ENCODE measurements at places on chromosomes 12 and 14.
A peak's percentile ranks its signal among the peaks of the same experiment; 100 is the strongest.

GRCh38 chr12:6384499-6385436 lies 806 bp downstream of the LTBR start:
- DNase-seq, result peak; percentile 54

DNA sequence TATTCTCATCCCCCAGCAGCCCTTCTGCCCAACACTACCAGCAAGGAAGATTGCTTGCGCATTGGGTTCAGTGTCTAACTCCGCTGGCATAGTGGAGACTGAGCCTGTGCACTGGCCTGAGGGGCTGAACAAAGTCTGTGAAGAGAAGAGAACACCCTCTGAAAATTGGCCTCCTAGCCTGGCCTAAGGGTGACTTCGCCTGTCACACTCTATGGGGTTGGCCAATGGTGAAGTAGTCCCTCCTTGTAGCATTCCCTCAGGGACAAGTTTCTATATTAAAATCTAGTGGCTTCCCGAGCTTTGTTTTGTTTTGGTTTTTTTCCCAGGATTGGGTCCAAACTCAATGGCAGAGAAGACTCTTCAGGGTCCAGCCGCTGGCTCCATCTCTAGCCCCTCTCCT lies 49.1 kb upstream of the DAAM1 start:
- DNase-seq, result no peak

DNA sequence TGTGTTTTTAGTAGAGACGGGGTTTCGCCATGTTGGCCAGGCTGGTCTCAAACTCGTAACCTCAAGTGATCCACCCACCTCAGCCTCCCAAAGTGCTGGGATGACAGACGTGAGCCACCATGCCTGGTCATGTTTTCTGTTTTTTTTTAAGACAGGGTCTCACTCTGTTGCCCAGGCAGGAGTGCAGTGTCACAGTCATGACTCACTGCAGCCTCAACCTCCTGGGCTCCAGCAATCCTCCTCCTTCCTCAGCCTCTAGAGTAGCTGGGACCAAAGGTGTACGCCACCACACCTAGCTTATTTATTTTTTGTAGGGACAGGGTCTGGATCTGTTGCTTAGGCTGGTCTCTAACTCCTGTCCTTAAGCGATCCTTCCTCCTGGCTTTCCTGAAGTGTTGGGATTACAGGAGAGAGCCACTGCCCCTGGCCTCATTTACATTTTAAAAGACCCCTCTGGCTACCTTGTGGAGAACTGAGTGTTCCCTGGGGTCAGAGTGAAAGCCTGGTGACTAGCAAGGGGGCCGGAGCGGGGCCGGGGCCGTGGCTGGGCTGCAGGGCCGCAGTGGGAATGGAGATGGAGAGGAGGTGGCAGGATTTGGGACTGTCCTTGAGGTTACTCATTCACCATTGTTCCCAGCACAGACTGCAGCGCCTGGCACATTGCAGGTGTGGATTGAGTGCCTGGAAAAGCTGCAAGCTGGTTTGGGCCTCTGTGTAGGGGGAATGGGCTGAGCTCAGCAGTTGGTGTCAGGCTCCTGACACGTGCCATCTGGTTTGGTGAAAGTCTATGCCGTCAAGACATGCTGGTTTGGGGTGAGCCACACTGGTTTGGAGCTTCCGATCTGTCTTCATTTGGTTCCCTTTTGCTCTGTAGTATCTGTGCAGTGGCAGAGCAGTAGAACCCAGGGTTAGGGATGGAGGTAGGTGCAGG lies 18.1 kb downstream of the KMT5A start:
- no peak for DNase-seq

DNA sequence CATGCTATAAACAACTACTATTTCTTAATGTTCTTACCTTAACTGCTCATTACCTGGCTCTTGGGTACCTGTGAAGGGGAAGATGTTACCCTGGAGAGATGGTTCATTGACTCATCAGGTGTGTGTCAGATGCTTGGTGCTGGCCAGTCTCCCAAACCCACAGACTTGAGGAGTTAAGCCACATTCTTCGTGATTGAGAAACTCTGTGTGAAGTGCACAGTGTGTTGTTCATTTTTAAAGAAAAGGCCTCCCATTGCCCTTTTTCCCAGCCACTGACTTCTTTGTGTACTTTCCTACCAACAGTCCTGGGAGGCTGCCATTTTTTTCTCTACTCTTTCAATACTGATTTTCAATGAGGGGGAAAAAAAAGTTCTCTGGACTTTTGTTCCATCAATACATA lies 3.2 kb downstream of the MGST1 start:
- DNase-seq, result peak; percentile 68

- no peak for DNase-seq
Measured at GRCh38 chr14:104863131-104863862, 1.8 kb upstream of the CEP170B start.

GRCh38 chr12:80936642-80937390 lies 918 bp downstream of the LIN7A start:
- DNase-seq, result peak; percentile 74

DNA sequence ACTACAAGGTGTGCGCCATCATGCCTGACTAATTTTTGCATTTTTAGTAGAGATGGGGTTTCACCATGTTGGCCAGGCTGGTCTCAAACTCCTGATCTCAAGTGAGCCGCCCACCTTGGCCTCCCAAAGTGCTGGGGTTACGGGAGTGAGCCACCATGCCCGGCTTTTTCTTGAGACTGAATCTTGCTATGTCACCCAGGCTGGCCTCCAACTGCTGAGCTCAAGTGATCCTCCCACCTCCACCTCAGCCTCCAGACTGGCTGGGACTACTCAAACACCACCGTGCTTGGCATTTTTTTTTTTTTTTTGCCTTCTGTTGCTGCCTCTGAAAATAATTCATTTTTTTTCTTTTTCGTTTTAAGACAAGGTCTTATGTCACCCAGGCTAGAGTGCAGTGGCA lies 8.2 kb upstream of the ESPL1 start:
- DNase-seq, result no peak

- peak; percentile 6 for DNase-seq
Measured at GRCh38 chr14:74980398-74980730, 22.4 kb upstream of the EIF2B2 start.

DNA sequence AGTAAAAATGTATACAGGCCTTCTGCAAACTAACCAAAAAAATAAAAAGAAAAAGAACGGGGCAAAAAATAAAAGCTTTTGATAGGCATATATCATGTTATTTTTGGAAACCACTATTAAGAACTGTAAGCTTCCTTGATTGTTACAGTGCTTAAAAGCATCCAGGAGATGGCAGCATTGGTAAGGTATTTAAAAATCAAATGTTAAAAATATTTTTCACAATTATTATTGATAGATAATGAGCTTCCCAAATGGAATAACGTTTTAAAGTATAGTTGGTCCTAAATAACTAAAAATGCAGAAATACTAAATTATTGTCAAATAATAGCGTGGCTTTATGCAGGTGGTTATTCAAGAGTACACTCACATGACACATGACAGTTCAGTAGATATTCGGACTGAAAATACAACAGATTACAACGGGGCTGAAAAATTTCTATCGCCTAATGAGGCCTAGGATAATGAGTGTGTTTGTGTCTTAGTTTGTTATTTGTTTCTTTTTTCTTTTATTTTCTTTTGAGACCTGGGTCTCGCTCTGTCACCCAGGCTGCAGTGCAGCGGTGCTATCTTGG lies 127.2 kb upstream of the ATF7IP start:
- peak; percentile 25 for DNase-seq

DNA sequence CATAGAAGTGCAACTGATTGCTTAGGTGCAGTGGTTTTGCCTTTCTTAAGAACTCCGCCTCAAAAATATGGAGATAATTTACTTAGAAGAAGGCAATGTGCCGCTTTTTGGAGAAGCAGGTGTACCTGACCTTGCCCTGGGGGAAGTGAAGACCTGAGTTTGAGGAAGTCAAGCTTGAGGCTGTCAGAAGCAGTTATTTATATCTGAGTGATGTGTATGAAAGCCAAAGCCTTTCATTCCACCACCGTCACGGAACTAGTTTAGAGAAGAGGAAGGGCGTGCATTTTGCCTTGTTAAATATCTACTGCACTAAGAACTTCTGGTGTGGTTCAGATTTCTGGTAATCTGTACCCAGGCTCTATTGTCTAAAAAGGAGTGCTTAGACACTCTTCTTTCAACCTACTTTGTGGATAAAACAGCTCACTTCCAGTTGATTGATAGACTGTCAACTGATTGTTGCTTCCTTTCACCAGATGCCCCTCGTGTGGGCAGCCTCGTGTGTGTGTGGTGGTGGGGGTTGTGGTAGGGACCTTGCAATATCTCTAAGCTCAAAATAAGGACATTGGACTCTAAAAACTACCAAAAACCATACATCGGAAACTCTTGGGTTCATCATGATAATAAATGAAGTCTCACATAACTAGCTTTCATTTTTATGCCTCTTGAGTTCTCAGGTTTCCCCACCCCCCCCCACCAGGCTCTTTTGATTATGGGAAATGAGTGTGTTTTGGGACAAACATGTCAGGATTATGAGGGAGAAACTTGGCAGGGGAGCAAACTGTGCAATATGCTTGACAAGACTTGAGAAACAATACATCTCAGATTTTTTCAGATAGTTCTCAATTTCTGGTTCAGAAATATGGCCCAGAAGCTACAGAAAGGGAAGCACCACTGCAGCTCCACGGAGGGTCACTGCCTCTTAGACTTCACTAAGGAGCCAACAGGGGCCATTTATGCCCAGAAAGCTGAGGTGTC lies 78.6 kb downstream of the ARF6 start:
- no peak for DNase-seq

- DNase-seq, result no peak
Measured at GRCh38 chr14:66920196-66920595, 269.0 kb upstream of the GARIN2 start.

- no peak for DNase-seq
Measured at GRCh38 chr12:32574585-32574984, 104.5 kb upstream of the DNM1L start.

DNA sequence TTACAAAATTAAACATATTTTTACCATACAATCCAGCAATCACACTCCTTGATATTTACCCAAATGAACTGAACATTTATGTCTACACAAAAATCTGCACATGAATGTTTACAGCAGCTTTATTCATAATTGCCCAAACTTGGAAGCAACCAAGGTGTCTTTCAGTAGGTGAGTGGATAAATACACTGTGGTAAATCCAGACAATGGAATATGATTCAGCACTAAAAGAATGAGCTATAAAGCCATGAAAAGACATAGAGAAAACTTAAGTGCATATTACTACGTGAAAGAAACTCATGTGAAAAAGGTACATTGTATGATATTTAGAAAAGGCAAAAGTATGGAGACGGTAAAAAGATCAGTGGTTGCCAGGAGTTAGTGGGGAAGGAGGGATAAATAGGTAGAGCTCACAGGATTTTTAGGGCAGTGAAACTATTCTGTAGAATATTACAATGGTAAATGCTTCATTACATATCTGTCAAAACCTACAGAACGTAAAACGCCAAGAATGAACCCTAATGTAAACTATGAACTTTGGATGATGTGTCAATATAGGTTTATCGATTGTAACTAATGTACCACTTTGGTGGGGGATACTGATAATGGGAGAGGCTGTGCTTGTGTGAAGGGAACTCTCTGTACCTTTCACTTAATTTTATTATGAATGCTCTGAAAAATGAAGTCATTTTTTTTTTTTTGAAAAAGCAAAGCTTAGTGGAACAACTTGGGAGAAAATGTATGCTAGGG lies 295.7 kb downstream of the CEP128 start:
- DNase-seq, result no peak

DNA sequence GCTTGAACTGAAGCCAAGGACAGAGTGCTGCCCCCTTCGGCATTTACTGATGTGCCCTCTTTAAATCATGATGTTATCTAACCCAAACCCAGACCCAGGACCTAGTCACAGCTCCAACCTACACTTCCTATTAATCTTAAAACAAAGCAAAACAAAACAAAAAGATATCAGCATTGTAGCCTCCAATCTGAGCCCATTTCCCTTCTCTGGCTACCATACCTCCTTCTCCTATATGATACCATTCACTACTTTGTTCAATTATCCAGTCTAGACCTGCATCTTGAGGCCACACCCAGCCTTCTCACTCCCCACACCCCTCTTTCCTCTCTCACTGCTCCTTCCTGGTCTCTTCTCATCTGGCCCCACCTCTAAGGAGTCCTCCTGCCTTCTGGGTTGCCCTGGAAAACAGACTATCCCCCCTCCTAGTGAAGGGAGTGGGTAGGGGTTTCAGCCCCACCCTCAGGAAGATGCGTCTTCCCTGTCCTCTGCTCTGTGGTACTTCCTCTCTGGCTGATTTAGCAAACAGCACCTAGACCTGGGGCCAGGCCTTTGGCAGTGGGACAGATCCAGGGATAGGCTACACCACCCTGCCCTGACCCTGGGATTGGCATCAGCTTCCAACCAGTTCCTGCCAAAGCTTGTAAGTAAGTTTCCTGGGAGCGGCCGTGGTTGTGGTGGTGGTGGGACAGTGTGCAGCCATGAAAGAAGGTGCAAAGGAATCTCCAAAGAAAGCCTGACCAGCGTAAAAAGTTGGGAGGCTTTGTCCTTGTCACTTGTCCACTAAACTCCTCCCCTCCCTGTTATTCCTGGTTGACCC lies 3.3 kb downstream of the LTB4R start:
- no peak for DNase-seq

GRCh38 chr14:101225157-101226152 lies 321.9 kb upstream of the RTL1 start:
- no peak for DNase-seq

DNA sequence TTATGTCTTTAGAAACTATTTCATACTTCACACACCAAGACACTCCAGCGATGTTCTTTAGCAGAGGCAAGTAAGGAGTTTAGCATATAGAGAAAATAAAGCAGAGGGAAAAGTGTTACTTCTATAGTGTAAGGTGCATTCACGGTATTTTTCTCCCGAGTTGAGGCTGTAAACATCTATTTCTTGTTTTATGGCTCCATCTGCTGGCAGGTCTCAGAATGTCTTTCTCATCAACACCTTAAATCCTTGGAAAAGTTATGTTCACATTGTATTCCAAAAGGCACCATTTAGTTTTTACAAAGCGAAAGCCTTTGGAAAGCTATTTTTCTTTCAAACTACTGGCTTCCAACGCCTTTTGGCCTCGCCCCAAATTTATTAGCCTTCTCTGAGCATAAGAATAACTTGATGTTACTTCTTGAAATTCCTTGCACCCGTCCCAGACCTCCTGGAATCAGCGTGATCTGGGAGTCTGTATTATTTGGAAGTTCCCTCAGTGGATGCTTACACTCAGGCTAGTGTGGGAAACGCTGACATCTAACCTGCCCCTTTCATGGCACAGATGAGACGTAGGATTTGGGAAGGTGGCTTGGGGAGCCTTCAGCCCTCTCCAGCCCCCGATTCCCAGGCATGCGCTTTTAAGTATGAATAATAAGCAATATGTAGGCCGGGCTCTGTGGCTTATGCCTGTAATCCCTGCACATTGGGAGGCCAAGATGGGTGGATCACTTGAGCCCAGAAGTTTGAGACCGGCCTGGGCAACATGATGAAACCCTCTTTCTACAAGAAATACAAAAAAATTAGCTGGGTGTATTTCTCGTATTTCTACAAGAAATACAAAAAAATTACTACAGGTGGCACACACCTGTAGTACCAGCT lies 1.9 kb upstream of the PIWIL1 start:
- peak; percentile 60 for DNase-seq
